ENCODE measurements at places on chromosomes 3 and 15. TPM values are rescaled to one million over a fixed set of nuclear protein-coding genes. Genes with fewer than 3 reads are reported as not detected.

DNA sequence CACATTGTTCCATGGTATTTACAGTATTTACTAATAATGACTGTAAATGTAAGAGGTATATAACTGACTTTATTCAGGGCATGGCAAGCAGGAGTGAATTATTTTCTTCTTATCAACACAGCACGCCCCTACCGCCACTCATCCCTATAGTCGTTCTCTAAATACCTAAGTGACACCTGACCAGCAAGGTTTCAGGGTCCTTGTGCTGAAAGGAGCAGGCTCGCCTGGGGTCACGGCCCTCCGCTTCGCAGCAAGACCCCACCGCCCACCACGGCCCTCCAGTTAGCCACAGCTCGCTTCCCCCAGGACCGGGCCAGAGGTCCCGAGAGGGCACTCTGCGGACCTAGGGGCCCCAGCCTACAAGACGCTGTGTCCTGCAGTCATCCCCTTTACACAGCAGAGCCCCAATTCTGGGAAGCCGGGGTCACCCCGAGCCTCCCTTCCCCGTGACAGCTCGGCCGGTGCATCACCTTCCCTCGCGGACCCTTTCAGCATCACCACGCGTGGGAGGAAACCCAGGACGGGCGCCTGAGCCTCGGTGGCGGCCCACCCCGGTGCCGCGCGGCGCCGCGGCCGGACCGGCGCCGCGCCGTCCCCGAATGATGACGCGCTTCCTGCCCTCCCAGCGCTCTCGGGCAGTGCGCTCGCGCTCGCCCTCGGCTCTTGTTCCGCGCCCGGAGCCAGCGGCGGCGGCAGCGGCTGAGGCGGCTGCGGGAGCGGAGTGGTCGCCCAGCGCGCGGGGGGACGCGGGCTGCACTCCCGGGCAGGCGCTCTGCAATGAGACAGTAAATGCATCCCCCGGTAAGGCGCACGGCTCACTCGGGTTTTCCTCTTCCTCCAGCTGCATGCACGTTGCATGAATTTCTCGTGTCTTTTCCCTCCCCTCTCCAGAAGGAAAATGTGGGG lies 225.1 kb upstream of the C2CD4B start:
- peak; percentile 86 for DNase-seq

EIF4G1 gene
- 350 TPM for total RNA-seq

- no peak for DNase-seq
Observed at GRCh38 chr3:61454006-61454585, 107.3 kb upstream of the PTPRG start.

- DNase-seq = no peak
Observed at GRCh38 chr3:167884481-167884880, 149.0 kb downstream of the SERPINI1 start.
